Stimulated activated CD4-positive, alpha-beta T cell treated with anti-CD3 and anti-CD28 coated beads, Interleukin-2, amount 100 ng/mL, for 48 hours (primary cell): ENCODE measurements at places on chromosomes 3 and 15.

- no peak for DNase-seq
These were observed 49.8 kb downstream of the ST3GAL6 start for GRCh38 chr3:98812851-98813374.

DNA sequence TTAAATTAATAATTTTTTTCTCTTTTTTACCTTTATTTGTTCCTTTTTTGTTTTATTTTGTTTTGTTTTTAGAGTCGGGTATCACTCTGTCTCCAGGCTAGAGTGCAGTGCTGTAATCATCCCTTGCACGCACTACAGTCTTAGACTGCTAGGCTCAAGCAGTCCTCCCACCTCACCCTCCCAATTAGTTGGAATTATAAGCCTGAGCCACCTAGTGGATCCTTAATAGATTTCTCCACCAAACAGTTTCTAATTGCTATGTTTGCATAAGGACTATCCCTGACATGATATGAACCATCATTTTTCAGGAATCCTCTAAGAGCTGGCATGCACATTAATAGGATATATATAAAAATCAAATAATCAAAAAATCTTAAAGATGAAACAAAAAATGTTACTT lies 993.2 kb downstream of the OTOL1 start:
- DNase-seq = no peak

GRCh38 chr15:85430406-85431204 lies 50.2 kb downstream of the AKAP13 start:
- DNase-seq = no peak

DNA sequence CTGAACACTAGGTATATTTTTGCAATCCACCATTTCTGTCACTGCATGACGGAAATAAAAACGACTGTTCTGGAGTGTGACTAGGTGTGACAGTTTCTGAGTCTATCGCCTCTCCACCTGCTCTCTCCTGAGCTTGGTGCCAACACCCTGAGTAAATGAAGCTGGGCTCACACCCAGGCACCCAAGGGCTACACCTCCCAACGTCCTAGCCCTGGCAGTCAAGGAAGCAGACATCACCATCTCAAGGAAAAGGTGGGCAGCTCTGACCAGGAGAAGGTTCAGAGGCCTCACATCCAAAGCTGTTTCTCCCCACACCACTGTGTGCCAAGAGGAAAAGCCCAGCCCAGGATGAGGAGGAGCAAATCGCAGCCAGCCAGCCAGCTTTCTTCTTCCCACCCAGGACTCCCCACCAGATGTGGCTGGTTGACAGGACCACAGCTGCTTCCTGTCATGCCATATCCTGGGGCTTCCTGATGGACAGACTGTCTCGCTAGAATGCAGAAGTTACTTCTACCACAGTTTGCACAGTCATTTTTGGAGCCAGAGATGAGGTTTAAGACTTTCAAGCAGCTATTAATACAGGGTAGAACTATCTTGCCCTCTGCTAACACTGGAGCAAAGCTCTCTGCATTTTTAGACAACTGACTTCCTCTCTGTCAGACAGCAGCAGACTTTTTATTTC lies 3.3 kb downstream of the SCAMP2 start:
- DNase-seq = peak; percentile 18

DNA sequence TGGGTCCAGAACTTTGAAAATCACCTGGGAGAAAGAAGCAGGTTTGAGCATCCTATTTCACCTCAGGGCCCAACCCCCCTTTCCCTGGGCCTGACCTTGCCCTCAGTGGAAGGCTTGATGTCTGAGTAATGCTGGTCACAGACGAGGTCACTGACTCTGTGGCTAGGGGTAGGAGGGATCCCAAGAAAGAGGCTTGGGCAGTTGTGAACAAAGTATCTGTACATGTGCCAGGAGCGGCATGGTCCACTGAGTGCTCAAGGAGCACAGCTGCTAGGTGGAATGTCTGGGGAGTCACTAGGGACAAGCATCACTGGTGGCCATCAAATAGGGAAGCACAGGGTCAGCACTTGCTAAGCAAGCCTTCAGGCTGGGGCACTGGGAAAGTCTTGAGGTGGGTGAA lies 7.3 kb downstream of the CCDC71 start:
- DNase-seq = no peak

DNA sequence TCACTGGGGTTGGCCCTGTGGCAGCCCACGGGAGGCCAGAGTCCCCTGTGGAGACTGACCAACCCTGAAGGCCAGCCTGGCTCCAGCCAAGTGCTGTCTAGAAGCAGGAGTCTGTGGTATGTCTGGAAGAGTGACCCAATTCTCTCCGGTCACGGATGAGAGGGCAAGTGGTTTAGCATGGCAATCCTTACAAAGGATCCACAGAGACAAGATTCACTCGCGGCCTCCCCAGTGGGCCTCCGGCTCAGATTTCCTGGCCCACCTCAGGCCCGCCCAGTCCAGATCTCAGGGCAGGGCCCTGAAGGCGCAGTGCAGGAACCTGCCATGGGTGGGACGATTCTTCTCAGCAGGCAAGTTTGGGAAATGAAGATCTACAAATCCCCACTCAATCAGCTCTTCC lies 5.0 kb upstream of the BCL2L10 start:
- no peak for DNase-seq

GRCh38 chr3:125079675-125080045 lies 23.9 kb upstream of the HEG1 start:
- no peak for DNase-seq

- DNase-seq = no peak
These were observed 17.4 kb downstream of the NAA50 start for GRCh38 chr3:113728661-113729060.

DNA sequence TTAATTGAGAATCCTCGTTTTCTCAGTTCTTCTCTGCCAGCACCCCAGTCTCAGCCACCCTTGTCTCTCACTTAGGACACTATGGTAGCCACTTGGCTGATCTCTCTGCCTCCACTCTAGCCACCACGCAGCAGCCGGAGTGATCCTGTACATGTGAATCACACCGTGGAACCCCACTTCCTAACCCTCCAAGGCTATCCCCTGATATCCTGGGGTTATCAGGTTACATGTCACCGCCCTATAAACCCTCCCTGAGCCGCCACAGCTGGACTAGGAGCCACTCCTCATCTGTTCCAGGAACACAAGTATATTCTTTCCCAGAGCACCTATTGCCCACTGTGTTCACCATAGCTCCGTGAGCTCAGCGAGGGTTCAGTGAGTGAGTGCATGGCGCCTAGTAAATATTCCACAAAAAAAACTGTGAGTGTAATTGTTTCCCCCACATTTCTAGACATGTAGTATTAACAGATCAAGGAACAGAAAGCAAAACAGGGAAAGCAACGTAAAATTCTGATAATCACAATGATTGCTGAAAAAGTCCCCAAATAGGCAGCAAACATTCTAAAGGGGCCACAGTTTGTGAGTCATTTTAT lies 661 bp upstream of the PARP14 start:
- no peak for DNase-seq

GRCh38 chr3:17234382-17234781 lies 349.6 kb downstream of the PLCL2 start:
- no peak for DNase-seq

DNA sequence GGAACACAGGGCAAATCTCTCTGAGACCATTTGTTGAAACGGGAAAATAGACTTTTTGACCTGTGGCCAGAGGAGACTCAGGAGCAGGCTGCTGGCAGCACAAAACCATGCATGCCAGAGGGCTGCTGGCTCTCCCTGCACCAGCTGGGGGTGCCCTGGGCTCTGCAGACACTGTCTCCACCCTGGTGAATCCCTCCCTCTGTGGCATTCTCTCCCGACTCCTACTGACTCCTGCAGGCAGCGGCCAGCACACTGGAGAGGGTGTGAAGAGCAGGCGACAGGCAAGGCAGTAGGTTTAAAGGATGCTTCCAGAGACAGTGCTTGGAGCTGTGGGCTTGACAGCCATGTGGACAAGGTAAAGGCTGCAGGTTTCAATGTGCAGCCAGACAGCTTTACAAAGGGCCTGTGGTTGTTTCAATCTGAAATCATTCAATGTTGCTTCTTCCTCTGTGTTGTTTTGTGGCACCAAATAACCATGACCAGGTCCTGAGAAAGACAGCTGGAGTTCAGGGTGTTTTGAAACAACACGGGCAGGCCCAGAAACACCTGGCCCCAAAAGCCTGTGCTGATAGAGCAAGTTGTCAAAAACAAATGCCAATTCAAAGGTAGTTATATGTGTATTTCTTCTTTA lies 431.0 kb upstream of the ATP10A start:
- no peak for DNase-seq

DNA sequence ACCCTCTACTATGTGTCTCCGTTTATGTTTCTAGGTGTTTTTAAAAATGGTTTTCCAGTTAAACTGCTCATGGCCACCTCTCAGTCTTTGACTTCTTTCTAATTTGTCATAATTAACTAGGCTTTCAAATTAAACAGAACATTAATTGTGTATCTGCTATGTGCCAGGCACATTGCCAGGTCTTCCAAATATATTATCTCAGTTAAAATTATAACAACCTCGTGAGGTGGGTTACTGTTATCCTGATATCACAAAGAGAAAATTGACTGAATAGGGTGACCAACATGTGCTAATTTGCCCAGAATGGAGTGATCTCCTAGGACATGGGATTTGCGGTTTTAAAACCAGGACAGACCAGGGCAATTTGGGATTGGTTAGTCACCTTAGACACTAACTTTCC lies 222.4 kb upstream of the TLE3 start:
- DNase-seq = no peak

DNA sequence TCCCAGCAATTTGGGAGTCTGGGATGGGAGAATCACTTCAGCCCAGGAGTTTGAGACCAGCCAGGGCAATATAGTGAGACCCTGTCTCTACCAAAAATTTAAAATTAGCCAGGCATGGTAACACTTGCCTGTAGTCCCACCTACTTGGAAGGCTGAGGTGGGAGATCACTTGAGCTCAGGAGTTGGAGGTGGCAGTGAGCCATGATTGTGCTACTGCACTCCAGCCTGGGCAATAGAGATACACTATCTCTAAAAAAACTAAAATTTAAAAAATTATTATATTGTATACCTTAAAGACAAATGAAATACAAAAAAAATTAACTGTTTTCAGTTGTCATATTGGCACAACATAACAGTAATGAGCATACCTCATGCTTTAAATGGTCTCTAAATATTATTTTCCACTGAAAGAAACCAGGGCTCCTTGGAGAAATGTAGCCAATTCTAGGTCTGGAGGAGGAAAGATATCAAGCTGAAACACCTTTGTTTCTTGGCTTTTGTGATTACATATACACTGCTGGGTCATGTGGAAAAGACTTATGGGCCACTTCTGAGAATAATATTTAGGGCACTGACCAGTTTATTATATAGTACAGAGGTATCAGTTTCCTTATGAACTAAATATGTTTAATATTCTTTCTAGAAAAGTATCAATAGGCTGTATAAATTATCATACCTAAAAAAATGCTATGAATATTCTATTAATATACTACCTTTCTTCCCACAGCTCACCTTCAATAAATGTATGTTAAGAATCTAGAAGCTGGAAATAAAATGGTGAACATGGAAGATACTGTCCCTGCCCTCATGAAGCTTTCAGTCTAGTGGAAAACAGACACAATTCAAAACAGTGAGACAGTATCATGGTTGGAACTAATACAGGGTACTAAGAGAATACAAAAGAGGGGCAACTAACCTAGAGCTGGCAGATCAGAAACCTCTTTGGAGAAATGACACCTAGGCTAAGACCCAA lies 119.5 kb downstream of the TMCC1 start:
- no peak for DNase-seq

DNA sequence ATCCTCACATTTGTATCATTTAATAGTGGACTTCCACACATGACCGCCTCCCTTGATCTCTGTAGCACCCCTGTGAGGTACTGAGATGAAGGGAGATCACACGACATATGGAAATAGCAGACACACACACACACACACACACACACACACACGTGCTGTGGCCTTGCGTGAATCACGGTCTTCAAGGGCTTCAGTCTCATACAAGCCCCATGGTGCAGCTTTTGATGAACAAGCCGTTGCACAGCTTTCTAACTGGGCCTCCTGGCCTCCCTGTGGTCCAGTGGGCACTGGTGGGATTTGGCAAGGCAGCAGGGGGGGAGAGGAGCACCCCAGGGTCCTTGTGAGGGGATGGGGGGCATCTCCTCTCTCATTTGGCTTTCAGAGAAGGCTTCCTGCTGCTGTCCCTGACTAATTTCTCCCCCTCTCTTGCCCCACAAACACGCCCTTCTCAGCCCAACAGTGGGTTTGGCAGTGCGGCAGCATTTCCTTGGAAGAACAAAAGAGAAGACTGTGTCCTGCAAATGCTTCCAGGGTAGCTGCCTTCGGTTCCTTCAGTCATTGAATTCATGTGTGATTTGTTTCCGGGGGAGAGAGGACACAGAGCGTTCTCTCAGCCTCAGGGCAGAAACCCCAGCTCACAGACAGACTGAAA lies 98.7 kb downstream of the SMAD6 start:
- no peak for DNase-seq

DNA sequence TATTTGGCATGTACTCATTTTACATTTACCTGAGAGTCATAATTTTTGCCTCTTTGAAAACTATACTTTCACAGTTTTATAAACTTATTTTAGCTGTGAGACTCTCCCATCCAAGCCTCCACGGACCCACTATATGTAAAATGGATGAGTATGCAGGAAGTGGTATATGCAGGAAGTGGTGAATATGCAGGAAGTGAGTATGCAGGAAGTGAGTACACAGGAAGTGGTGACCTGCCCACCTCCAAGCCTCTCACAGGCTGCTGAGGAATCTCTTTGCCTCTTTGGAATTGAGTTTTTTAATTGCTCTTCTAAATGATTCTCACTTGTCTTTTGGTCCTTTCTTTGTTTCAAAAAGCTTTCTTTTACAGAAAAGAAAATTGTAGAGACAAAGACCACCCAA lies 85.2 kb downstream of the KBTBD8 start:
- DNase-seq = peak; percentile 13
